ENCODE measurements at places on chromosomes 2 and 18.

DNA sequence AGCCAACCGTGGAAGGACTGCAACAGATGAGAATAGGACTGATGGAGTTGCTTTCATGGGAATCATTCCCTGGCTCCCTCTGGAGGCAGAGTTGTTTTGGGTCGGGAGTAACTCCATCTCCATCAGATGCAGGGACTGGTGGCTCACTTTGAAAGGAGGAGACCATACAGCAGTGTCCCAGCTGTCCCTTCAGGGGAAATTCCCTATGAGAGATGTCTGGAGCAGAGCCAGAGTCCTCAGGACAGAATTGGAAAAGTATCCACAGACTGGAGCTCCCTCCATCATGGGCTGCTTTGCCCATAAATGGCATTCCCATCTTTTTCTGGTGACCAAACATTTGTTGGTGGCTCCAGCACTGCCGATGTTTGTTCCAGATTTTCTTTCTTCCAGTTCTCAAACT, 144.3 kb downstream of the NCK2 start:
- no peak for DNase-seq

GRCh38 chr2:174522553-174522952, 35.7 kb upstream of the GPR155 start:
- DNase-seq: peak; percentile 83

- DNase-seq: no peak
These were observed 1607.3 kb upstream of the CELF4 start for GRCh38 chr18:39172695-39173421.

GRCh38 chr2:224922142-224922727, 120.0 kb downstream of the DOCK10 start:
- DNase-seq: peak; percentile 68

- peak; percentile 91 for DNase-seq
These were observed 15.8 kb upstream of the SELENOI start for GRCh38 chr2:26330114-26330549.

- no peak for DNase-seq
These were observed 40.6 kb downstream of the PMS1 start for GRCh38 chr2:189824694-189825396.

DNA sequence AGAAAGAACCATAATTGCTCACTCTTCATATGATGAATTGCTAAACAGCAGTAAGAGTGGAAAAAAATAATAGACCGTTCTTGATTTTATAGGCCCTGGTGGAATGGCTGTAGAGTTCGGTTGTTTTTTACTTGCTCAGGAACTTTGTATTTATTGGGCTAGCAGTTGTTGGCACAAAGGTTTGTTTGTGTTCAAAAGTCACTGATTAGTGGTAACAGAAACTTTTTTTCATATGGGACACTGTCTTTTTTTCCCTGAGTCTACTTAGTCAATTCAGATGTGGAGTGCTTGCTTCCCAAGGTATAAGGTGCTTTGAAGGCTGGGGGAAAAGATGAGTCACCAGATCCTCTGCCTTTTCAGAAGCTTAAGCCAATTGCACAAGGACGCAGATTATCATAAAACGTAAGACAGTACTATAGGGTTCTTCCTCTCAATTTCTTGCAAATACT, 25.8 kb downstream of the PHLPP1 start:
- DNase-seq: peak; percentile 24

DNA sequence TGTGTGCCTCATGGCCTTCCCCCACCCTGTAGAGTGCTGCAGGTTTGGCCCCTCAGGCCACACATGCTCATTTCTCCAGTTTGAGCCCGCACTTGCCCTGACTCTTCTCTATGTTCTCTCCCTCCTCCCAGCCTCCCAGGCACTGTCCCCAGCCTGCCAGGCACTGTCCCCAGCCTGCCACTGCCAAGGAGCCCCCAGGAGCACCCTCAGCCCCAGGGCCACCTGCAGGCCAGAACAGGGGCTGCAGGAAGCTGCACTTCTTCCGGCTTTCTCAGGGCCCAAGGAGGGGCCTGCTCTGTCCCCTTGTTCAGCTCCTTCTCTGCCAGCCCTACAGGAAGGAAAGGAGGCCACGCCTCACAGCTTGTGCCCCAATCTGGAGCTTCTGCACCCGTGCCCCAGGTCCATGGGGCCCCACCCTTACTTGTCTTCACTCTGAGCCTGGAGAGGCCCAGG, 31.6 kb downstream of the CYP26B1 start:
- DNase-seq: no peak

DNA sequence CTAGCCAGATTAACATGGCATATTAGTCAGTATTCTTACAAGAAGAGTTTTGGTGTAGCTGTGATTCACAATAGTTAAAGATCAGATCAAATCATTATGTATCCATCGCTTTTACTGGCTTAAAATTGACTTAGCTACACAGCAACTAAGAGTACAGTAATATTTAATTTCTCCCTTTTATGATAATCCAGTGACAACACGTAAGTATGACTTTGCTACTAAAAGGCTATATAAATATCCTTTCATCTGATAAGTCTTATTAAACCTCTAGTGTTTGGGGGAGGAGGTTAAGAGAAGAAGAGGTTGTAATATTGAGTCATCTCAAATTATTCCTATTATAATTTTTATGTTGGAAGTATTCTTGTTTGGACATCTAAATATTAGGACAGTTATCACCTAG, 51.0 kb downstream of the KCNG3 start:
- DNase-seq: no peak

GRCh38 chr2:11891028-11891427, 144.6 kb downstream of the LPIN1 start:
- no peak for DNase-seq

GRCh38 chr2:67642046-67642382, 244.9 kb downstream of the ETAA1 start:
- no peak for DNase-seq

DNA sequence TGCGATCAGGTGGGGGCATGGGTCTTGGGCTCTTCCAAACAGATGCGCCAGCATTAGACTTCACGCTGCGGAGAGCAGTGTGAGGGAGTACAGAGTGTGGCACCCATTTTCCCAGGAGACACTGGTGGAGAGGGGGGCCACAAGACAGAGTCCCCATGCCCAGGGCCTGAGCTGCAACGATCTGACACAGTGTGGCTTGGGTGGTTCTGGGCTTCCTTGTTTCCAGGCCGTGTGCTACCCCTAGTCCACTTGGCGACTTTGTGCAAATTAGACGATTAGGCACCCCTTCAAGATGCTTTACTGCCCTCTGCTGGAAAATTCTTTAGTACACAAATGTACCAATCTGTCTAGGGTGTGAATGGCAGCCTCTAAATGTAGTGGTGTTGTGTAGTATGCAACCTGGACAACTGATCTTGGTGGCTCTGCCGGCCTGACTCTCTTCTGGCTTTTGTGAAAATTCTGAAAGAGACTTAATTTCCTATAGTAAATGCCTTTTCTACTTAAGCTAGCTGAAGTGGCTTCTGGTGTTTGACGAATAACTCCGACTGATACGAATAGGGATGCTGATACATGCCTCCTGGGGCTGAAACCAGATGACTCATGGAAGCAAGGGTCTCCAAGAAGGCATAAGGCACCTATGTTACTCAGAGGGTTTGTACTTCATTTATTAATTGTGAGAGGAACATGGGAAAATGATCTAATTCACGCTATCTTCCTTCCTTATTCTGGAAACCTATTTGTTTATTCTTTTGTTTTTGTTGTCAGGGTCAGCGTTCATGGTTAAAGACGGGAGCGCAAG, 92.3 kb upstream of the SMAD2 start:
- peak; percentile 88 for DNase-seq

- no peak for DNase-seq
These were observed 19.5 kb upstream of the ID2 start for GRCh38 chr2:8662239-8662879.

- DNase-seq: no peak
These were observed 120.4 kb upstream of the NEDD4L start for GRCh38 chr18:57923611-57924010.

- no peak for DNase-seq
These were observed 152.3 kb downstream of the PIK3C3 start for GRCh38 chr18:42107287-42107686.

GRCh38 chr2:45212953-45213635, 203.8 kb upstream of the SIX2 start:
- DNase-seq: no peak

DNA sequence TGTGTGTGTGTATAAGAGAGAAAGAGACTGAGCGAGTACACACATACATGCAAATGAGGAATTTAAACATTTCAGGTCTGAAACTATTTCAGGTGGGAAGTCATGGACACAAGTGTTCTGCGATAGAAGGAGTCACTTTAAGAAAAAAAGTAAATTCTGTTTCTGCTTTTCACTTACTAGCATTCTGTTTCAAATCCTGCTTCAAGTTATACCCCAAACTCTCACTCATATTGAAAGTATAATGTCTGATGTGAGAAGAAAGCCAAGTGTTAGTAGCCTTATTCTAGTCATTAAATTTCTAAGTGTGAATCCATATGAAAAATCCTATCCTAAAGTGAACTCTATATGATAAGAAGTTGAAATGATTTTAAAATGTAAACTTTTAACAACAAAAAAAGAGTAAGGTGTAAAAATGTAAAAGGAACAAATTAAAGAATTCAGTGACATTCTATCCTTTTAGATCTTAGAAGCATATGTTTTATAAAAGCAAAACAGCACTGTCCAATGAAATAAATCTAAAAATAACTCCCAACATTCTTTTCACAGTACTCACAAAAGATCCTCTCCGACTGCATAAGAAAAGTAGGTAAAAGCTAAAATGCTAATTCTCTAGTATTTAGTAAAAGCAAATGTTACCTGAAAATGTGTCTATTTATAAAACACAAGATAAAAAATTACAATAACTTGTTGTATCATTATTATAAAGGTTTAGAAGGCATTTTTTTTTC, 570.6 kb downstream of the ZEB2 start:
- no peak for DNase-seq

GRCh38 chr2:96506016-96506906, 1.1 kb upstream of the NEURL3 start:
- peak; percentile 15 for DNase-seq

GRCh38 chr2:171260471-171261424, 100.1 kb upstream of the TLK1 start:
- DNase-seq: no peak

DNA sequence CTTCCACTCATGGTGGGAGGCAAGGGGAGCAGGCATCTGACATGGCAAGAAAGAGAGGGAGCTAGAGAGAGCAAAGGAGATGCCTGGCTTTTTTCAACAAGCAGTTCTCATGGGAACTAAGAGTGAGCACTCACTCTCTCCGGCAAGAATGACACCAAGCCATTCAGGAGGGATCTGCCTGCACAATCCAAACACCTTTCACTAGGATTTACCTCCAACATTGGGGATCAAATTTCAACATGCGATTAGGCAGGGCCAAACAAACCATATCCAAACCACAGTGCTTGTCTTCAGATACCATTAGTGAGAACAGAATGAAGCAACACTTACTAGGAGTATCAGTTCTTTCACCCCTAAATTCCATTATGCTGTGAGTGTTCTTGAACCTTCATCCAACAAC, 77.3 kb downstream of the FIGN start:
- DNase-seq: no peak

DNA sequence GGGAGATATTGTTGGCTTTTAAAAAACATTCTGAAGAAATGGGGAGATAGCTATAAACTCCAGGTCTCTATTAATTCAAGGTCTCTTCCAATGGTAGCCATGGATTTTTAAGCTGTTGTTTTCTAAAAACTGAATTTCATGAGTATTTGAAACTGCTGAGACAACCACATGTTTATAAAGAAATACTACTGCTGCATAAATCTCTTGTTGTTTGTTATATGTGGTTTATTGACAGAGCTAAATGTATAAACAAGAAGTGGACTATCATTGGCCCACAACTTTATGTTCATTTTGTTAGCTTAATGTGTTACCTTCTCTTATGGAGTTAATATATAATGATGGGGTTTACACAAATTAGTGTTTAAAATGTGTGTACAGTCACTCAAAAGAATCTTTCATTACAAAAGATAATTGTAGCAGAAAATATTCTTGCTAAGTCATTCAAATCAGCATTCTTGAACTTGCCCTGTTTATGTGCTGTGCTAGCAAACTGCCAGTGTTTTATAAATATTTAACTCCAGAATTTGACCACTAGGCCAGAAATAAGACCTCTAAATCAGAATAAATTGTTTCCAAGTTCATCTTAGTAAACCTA, 242.1 kb downstream of the TMX3 start:
- DNase-seq: no peak

GRCh38 chr18:29226213-29226612, 1049.3 kb upstream of the CDH2 start:
- DNase-seq: no peak

- DNase-seq: no peak
These were observed 65.4 kb downstream of the CRACDL start for GRCh38 chr2:98870516-98871158.

DNA sequence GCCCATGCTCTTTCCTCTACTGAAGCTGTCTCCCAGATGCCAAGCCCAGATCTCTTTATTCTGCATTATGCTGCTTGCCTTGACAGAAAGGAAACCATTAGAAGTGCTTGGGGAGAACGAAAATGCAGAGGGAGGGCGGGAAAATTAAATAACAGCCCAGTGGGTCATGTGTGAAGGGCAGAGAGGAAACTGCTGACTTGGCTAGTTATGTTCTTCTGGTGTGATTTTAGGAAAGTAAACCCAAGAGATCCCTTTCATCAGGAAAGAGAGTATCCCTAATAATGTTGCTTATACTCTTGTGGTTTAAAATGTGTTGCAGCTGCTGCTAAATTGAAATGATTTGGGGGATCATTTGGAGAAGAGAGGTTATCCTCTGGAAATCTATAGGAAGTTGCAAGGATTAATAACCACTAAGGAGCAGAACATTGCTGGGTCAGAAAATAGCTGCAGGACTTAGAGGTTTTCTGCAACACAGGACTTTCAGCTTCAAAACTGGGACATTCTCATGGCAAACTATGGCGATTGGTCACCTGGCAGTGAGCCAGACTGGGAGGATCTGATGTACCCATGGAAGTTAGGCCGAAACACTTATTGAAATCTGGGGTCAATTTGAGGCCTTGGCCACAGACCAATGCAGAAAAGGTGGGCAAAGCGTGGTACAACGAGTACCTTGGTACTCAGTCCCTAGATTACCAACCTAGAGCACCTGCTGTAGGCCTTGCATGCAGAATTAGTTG, 172.2 kb downstream of the TMEM247 start:
- no peak for DNase-seq

- no peak for DNase-seq
These were observed 145.0 kb downstream of the MAP4K4 start for GRCh38 chr2:101842471-101842870.

- DNase-seq: no peak
These were observed 32.0 kb downstream of the SMCHD1 start for GRCh38 chr18:2687390-2688001.

DNA sequence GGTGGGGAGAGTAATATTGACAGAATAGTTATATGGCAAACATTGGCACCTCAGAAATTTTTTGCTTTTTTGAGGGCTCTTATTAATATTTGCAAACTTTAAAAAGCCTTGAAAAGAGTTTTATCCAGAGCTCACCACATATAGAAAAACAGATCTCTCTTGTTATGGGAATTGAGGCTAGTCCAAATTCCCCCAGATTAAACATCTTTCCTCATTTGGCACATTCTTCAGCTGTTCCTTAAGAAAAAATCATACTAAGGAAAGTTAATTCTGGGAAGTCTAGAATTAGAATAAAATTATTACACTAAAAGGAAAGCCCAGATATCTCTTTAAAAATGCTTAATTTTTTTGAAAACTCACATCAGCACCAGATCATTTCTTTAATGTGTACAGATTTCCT, 5.6 kb downstream of the TFPI start:
- DNase-seq: no peak

- DNase-seq: no peak
These were observed 15.4 kb downstream of the C2orf81 start for GRCh38 chr2:74406035-74406434.
